ENCODE measurements at places on chromosomes 1 and 21.

DNA sequence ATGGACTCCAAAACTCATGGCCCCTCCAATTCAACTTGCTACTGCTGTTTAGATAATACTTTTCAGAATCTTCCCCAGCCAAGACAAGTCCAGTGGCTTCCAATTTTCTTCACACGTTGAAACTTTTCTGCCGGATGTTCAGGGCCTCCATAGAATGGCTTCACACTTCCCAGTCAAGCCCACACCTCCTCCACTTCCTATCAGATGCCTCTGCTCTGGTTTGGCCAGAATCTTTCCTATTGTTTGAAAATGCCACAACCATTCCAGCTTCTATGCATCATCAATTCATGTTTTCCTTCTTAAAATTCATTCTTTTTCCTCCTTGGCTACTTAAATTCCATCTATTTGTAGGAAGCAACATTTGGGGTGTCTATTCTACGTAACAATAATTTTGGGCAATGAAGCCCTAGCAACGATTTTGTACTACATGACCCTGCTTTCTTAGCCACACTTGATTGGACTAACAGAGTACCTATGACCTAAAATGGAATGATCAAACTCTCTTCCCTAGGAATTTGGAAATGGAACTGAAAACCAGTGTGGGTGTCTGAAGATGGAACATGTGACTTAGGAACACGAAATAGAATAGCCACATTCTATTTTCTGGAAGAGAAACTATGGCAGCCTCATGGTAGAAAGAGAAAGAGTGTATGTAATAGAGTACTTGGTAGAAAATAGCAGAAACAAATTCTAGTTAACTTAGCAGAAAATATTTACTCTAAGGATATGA, 74.1 kb upstream of the CNIH3 start:
- DNase-seq: no peak

DNA sequence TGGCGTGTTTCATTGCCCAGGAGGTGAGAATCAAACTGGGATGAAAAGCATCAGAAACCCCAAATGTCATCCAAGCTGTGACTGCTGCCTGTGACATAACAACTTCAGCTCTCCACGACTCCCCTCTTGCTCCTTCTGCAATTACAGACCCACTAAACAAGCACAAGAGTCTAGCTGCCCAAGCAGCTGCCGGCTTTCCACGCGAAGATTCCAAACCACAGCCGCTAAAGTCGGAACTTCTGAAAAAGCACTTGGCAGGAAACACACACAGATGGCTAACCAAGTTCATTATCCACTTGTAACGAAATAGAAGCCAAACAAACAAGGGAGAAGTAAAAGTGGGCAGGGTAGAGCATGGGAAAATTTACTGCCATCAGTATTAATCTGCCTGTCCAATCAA, 198.1 kb downstream of the SLC35F3 start:
- no peak for DNase-seq

DNA sequence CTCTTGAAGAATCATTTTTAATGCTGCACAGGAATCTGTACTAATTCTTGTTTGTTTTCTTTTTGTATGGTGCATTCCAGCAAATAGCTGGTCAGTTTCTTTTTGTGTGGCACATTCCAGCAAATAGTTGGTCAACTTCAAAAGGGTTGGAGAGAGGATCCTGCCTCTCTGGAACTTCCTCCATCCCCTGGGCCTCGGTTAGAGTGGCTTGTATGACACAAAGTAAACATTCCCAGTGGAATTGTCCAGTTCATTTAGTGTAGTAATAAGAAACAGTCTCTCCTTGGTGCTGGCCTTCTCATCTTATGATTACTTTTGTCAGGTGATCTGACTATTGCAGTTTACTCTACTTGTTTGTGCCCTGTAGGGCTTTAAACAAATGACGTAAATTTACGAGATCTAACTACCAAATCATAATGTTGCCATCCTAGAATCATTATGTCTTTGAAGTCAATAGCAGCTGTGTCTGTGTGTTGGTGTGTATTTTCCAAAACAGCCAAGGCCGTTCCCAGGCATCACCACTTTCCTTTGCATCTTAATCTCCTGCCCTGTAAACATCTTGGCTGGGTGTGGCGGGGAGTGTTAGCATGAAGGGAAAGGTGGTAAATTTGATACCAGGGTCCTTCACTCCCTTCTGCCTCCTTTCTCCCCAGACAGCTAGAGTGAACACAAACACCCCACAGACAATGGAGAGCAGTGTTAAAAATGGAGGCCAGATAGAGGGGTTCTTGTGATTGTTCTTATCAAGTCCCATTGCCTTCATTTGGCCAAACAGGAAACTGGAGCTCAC, 77.9 kb downstream of the CDC7 start:
- DNase-seq: no peak

- no peak for DNase-seq
These were observed 45.5 kb downstream of the TP73 start for GRCh38 chr1:3697810-3698209.
